Stimulated activated naive B cell treated with anti-CD40 and anti-IgM and Interleukin-4, amounts not matched to agents 10 μg/mL and 1 μg/mL and 100 μg/mL, for 72 hours (primary cell): ENCODE measurements at places on chromosomes 7 and 10.

DNA sequence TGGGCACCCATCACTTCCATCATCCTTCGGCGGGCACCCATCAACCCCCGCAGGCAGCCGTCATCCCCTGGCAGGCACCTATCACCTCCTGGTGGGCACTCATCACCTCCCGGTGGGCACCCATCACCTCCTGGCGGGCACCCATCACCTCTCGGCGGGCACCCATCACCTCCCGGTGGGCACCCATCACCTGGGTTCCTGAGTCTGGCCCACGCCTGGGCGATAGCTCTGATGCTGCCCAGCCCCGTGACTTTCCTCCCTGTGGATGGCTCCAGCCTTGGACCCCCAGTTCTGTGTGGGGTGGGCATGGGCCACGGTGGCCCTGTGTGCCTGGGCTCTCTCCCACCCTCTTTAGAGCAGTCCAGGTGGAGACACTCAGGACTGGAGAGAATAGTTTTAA, 29.0 kb downstream of the PFKFB3 start:
- no peak for DNase-seq
- H3K4me1 ChIP-seq: peaks cover 4% of the 10 kb centered on the region
- H3K4me3 ChIP-seq: no peak overlapping the region
- no peak overlapping the region for H3K27ac ChIP-seq
- no peaks in the 10 kb centered on the region for H3K27me3 ChIP-seq

DNA sequence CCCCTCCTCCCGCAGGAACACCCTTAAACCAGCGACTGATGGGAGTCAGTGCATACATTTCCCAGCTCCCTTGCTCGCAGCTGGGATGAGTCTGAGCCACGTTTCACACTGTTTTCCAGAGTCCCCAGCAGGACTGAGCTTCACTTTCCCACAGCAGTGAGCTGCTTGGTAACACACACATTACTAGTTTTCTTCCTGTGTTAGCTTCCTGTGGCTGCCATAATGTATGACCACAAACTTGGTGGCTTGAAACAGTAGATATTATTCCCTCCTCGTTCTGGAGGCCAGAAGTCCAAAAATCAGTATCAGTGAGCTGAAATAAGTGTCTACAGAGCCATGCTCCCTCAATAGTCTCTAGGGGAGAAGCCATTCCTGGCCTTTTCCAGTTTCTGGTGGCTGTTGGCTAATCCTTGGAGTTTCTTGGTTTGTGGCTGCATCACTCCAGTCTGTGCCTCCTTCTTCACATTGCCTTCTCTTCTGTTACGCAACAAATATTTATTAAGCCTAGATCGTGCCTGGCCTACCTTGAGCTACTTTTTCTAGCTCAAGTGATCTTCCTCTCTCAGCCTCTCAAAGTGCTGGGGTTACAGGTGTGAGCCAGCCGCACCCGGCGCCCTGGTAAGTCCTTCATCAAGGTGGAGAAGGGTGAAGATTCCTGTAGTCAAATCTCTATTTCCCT, 26.2 kb upstream of the CARD11 start:
- peak overlapping the region; percentile 48 for H3K27ac ChIP-seq
- no peak overlapping the region for H3K4me3 ChIP-seq
- DNase-seq: no peak
- peaks cover 50% of the 10 kb centered on the region for H3K4me1 ChIP-seq
- H3K27me3 ChIP-seq: no peaks in the 10 kb centered on the region

GRCh38 chr7:114924038-114924712, 2.3 kb downstream of the MDFIC start:
- peaks cover 12% of the 10 kb centered on the region for H3K36me3 ChIP-seq
- H3K4me1 ChIP-seq: peaks cover 28% of the 10 kb centered on the region
- H3K27ac ChIP-seq: no peak overlapping the region
- no peaks in the 10 kb centered on the region for H3K27me3 ChIP-seq
- DNase-seq: no peak

DNA sequence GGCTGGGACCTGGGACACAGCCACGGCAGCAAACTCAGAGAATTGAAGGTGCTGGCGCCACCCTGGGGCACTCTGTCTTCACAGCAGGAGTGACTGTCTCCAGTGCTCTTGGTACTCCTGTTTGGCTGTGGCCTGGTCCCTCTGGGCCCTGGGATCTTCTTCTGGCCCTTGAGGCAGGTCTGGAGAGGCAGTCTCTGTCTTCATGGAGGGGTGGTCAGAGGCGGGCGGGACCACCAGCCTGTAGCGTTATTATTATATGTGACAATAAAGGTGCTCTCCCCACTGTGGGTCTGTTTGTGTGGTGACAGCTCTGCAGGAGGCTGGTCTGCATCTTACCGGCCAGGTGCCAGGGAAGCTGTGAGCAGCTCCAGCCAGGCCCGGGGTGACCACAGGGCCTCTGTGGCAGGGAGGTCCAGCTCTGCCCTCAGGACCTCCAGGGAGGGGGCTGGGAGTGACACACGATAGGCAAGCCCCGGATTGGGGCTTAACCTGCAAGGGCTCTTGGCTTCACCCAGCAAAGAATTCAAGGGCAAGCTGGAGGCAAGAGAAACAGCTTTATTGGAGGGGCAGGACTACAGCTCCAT, 70.3 kb downstream of the MYL10 start:
- H3K27me3 ChIP-seq: peaks cover 41% of the 10 kb centered on the region
- H3K27ac ChIP-seq: no peak overlapping the region
- no peak for DNase-seq
- peaks cover 6% of the 10 kb centered on the region for H3K4me1 ChIP-seq

DNA sequence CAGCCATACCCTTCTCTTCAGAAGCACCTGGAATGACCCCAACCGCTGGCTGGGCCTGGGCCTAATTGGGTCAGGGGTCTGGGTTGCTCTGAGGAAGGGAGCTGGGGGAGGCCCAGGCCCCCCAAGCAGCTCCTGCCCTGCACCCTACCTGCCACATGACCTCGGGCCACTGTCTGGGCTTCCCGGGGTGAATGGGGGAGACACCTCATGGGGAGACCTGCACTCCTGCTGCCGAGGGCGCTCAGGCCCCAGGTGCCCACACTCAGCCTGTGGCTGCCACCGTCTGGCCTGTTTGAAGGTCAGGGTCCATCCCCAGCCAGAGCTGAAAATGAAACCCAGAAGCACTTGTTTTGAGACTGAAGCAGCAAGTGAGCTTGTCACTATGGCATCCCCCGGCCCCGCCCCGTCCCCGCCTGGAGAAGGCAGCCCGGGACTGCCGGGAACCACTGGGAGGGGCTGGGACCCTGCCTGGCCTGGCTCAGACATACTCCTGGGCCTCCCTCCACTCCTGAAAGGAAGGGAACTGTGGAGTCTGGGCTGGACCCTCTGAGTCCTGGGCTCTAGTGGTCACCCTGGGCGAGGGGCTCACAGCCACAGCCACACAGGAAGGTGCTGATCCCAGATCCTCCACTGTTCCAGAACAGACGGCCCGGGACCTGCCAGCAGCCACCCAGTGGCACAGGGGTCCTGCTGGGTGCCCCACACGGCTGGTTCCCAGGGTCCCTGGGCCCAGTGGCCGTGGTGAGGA, 7.4 kb upstream of the MICALL2 start:
- no peaks in the 10 kb centered on the region for H3K27me3 ChIP-seq
- H3K4me3 ChIP-seq: no peak overlapping the region
- H3K36me3 ChIP-seq: peaks cover 7% of the 10 kb centered on the region

DNA sequence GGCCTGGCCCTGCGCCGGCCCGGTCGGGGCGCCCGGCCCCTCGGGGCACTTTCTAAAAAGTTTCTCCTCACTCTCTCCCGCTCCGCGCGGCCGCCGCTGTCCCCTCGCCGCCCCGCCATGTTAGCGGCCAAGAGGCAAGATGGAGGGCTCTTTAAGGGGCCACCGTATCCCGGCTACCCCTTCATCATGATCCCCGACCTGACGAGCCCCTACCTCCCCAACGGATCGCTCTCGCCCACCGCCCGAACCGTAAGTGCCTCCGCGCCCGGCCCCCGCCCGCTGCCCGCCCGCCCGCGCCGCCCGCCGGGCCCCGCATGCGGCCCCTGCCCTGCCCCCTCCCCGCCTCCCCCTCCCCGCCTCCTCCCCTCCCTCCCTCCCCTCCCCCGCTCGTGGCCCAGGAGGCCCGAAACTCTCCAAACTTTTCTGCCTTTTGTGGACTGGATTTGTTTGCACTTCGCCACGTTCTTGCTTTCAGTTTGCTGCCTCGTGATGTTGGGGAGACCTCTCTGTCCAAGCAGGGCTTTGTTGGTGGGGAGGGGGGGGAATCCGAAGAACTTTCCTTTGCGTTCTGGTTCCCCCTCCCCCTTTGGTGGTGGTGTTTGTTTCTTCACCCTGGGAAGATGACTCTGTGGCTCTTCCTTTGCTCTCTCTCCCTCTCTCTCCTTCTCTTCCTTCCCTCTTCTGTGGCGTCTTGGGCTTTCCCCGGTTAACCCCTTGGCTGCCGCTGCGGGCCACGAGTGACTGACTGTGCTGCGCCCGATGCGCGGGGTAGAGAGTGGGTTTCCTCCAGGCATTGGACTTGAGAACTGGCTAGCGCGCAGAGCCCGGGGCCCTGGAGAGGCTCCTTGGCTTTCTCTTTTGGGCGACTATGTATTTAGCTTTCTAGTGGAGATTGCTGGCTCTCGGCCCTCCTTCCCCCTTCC, 1.6 kb downstream of the TCF7L2 start:
- peak overlapping the region; percentile 90 for H3K27ac ChIP-seq
- H3K27me3 ChIP-seq: peaks cover 55% of the 10 kb centered on the region
- H3K4me1 ChIP-seq: peaks cover 43% of the 10 kb centered on the region
- H3K4me3 ChIP-seq: peak overlapping the region; percentile 94
- peak; percentile 41 for DNase-seq

- H3K27me3 ChIP-seq: peaks cover 6% of the 10 kb centered on the region
- DNase-seq: no peak
- H3K36me3 ChIP-seq: peaks cover 8% of the 10 kb centered on the region
- H3K4me3 ChIP-seq: no peak overlapping the region
- no peaks in the 10 kb centered on the region for H3K4me1 ChIP-seq
- no peak overlapping the region for H3K27ac ChIP-seq
Measured at GRCh38 chr10:124332426-124332825, 86.3 kb downstream of the OAT start.

- no peaks in the 10 kb centered on the region for H3K4me1 ChIP-seq
- H3K36me3 ChIP-seq: no peaks in the 10 kb centered on the region
- no peak for DNase-seq
- peaks cover 18% of the 10 kb centered on the region for H3K27me3 ChIP-seq
- no peak overlapping the region for H3K27ac ChIP-seq
Measured at GRCh38 chr7:131627735-131628190, 71.3 kb upstream of the PODXL start.

DNA sequence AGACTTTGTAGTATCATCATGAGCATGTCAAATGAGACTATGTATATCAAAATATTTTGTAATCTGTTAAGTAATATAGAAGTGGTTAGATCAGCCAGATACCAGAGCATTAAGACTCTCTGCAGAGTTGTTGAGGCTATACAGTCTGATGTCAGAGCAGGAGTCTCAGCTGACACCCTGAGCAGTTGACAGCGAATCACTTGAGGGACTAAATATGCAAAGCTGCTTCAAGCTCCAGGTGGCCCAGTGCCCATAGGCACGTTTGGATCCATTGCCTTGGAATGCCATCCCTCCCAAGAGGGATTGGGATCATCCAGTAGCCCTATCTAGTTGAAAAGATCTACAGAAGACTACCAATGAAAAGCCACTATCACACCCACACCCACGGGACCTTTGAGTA, 210.2 kb downstream of the TAX1BP1 start:
- no peak overlapping the region for H3K27ac ChIP-seq
- no peaks in the 10 kb centered on the region for H3K27me3 ChIP-seq
- DNase-seq: no peak
- H3K4me1 ChIP-seq: peaks cover 25% of the 10 kb centered on the region

DNA sequence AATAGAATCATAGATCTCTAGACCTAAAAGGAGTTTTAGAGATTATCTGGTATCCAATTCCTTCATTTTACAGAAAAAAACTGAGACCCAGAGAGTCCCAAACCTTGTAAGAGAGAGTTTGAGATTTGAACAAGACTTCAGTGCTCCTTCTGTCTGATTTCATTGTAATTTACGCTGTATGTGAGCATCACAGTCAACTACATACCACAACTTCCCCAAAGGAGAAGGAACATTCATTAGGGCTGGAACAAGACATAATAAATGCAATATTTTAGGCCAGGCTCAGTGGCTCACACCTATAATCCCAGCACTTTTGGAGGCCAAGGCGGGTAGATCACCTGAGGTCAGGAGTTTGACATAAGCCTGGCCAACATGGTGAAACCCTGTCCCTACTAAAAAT, 17.3 kb upstream of the PRKAR2B start:
- H3K27ac ChIP-seq: no peak overlapping the region
- peaks cover 9% of the 10 kb centered on the region for H3K4me1 ChIP-seq
- no peaks in the 10 kb centered on the region for H3K36me3 ChIP-seq
- H3K4me3 ChIP-seq: no peak overlapping the region

GRCh38 chr7:27940341-27940740, 200.4 kb downstream of the TAX1BP1 start:
- H3K4me3 ChIP-seq: no peak overlapping the region
- peaks cover 25% of the 10 kb centered on the region for H3K36me3 ChIP-seq
- peaks cover 9% of the 10 kb centered on the region for H3K4me1 ChIP-seq
- H3K27me3 ChIP-seq: no peaks in the 10 kb centered on the region
- DNase-seq: no peak
- no peak overlapping the region for H3K27ac ChIP-seq

- H3K4me3 ChIP-seq: no peak overlapping the region
- H3K36me3 ChIP-seq: peaks cover 20% of the 10 kb centered on the region
- DNase-seq: no peak
- H3K27me3 ChIP-seq: no peaks in the 10 kb centered on the region
- H3K4me1 ChIP-seq: peaks cover 38% of the 10 kb centered on the region
Measured at GRCh38 chr10:101887775-101888174, 44.2 kb upstream of the KCNIP2 start.

DNA sequence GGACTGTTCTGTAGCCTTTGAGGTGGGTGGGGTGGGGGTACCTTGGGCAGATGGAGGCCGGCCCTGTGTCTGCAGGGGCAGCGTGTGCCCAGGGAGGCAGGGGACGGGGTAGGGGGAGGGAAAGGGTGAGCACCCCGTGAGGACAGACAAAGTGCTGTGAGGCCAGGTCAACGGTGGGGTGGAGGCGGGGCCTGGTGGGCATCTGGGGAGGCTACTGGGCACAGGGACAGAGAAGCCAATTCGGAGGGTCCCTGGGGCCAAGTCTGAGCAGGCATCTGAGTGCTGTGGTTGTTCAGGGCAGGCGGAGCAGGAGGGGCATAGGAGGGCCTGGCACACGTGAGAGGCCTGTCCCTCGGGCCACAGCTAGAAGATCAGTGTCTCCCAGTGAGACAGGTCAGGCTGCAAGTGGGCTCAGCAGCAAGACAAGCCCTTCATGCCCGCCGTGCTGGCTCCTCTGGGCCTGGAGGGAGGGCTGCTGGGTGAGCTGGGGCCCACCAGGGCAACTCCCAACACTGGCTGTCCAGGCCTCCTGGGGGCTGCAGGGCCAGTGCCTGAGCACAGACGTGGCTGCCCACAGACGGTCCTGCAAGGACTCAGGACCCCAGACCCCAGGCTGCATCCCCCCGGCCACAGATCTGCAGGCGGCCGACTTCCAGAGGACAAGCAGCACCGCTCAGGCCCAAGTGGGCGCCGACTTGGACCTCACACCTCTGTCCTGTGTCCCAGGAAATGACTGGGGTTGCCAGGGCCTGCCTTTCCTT, 26.4 kb upstream of the KNDC1 start:
- DNase-seq: no peak
- H3K27ac ChIP-seq: no peak overlapping the region
- H3K4me3 ChIP-seq: no peak overlapping the region
- H3K27me3 ChIP-seq: no peaks in the 10 kb centered on the region
